ENCODE measurements at places on chromosomes 1 and 21. TPM values are rescaled to one million over a fixed set of nuclear protein-coding genes. Genes with fewer than 3 reads are reported as not detected.

Gene CFAP107
- not detected for total RNA-seq

Gene DYRK1A
- 147 TPM for total RNA-seq

Gene CHRNB2
- not detected for total RNA-seq

Gene C21orf91
- 31.1 TPM for total RNA-seq

Gene CLCA1
- total RNA-seq = not detected

Gene PLPP3
- 2.9 TPM for total RNA-seq

Gene CHI3L1
- total RNA-seq = not detected

Gene TAS1R3
- total RNA-seq = 4.0 TPM

Gene DIO1
- not detected for total RNA-seq

Gene DIRAS3
- total RNA-seq = not detected

Gene RGS4
- total RNA-seq = not detected

Gene NDC1
- total RNA-seq = 15.7 TPM

Gene SELP
- total RNA-seq = 0.87 TPM

Gene RNU1-4
- total RNA-seq = 4,541 TPM

Gene GFI1
- 0.68 TPM for total RNA-seq

Gene RABGAP1L
- total RNA-seq = 159 TPM

Gene BRDT
- total RNA-seq = not detected

Gene CNIH3
- total RNA-seq = 1.8 TPM

Gene FYB2
- total RNA-seq = not detected

Gene SYDE2
- 1.0 TPM for total RNA-seq

Gene STIL
- 1.8 TPM for total RNA-seq

Gene INAVA
- 0.34 TPM for total RNA-seq

Gene TSSK3
- total RNA-seq = 11.6 TPM

Gene BGLAP
- total RNA-seq = 7.4 TPM

Gene CYP4A11
- total RNA-seq = not detected

Gene EIF2D
- total RNA-seq = 62.2 TPM

Gene ANGPTL3
- not detected for total RNA-seq

Gene C1orf94
- total RNA-seq = not detected

Gene MYOG
- total RNA-seq = not detected

Gene HOOK1
- 12.6 TPM for total RNA-seq

Gene MIXL1
- 1.7 TPM for total RNA-seq
